ENCODE measurements at places on chromosomes 6 and 20.

DNA sequence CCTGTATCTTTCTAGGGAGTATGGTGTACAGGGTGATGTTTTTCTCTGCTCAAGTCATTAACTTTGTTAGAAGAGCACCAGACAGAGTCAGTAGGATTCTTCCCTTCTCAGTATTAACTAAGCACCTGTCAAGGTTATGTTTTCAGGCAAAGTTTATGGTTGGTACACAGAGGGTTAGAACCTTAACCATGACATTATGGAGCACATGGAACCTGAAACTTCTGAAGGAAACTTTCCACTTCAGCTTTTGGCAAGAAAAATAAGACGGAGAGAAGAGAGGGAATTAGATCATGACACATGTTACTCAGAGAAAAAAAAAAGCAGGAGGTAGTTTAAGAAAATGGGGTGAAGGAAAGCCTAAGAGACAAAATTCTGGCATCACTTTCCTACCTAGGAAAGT, 112.9 kb upstream of the PDE7B start:
- DNase-seq = no peak

- no peak for DNase-seq
These were observed 122.6 kb downstream of the SULF2 start for GRCh38 chr20:47662483-47663353.

DNA sequence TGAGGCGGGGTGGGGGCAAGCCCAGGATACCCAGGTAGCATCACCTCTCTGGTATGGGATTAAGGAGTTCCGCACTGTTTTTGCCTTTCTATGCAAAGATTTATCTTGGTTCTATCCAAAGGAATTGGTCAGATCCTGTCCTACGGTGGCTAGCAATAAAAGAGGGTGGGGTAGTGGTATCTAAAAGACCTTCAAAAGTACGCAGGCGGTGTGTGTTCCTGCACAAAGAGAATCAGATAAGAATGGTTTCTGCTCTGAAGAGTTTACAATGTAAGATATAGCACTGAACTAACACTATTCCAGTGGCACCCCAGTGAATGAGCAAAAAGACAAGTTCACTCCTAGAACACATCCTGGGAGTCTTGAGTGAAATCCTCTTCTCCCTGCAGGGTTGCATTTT, 6.3 kb downstream of the MRPS18A start:
- DNase-seq = no peak

DNA sequence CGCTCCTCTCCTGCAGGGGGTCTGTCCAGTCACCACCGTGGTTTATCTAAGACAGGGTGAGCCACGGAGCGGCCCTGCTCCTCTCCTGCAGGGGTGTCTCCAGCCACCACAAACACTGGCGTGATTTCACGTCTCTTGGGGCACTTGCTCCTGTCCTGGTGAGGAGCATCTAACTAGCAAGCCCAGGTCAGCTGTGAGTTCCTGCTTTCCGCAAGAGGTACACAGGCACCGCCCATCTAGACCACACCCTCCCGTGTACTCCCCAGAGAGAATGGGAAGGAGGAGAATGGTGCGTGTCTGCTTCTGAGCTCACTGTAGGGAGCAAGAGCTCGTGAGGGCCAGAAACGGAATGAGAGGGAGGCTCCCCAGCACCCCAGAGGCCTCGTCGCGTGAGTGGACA, 40.7 kb downstream of the DACT2 start:
- no peak for DNase-seq

DNA sequence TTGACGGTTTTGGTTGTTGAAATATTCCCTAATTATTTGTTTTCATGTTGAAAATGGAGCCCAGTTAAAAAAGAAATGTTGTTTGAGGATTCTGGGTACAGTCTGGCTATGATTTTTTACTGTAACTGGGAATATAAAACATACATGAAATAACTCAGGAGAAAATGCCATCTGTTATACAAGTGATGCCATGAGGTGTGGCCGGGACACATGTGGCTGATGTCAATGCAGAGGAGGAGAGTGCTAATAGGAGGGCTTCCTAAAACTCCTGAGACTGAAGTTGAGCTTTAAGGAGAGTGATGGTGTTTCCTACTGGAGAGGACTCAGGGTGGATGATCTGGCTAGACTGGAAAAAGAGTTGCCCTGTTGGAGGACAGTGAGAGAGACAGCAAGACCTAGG, 12.7 kb downstream of the SCAND1 start:
- no peak for DNase-seq

GRCh38 chr6:16334671-16335070, 96.3 kb downstream of the GMPR start:
- DNase-seq = no peak

DNA sequence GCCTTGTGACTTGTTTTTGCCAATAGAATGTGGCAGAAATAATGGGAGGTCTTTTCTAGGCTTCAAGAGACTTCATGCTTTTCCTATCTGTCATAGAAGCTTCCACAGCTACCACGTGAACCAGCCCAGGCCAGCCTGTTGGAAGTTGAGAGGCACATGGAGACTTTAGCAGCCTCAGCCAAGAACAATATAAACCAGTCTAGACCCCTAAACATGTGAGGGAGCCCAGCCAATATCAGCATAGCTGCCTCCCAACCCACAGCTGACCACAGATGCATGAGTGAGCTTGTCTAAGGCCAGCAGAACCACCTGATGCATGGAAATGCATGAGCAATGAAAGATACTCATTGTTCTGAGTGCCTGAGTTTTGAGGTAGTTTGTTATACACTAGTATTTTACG, 540.7 kb upstream of the BTBD3 start:
- no peak for DNase-seq

- no peak for DNase-seq
These were observed 2.3 kb downstream of the TOX2 start for GRCh38 chr20:43916881-43917371.

DNA sequence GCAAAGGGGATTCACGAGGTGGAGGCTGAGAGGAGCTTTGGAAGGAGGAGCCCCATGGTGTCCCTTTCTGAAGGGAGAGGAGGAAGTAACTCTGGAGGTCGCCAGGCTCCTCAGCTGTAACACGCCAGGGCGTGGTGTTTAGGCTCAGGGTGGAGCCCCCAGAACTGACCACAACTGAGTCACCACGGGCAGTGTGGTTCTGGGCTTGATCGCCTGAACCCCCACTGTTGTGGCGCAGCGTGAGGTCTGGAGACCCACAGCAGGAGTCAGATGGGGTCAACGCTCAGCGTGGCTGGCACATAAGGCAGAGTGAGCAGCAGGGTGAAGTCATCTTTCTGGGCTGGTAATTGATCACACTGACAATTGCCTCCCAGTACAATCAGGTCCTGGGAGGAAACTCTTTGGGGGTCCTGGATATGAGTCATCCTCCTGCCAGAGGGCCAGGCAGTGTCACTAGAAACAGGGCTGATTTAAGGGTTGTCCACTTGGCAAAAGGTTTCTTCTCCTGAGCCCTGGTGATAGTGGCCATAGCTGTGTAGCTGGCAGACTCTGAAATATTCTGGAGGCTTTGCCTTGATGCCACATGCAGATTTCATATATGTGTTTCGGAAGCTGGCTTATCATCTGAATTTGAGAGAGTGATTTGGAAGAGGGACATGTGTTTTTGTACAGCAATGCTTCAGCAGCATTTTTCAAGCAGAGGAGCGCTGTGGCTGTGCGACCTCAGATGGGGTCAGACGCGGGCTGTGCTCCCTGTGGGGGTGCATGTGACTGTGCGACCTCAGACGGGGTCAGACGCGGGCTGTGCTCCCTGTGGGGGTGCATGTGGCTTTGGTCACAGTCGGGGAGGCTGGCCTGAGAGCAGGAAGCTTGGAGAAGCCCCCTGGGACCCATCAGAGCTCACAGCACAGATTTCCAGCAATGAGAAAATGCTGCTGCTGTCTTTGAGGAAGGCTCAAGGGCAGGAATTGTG, 50.0 kb downstream of the SYNJ2 start:
- no peak for DNase-seq

Data from stimulated activated CD8-positive, alpha-beta memory T cell treated with anti-CD3 and anti-CD28 coated beads, Interleukin-7, amount 100 ng/mL, for 4 hours (primary cell).